ENCODE measurements at places on chromosomes 12 and 14.

GRCh38 chr12:53173085-53173715 lies 7.3 kb upstream of the ZNF740 start:
- no peak for DNase-seq

DNA sequence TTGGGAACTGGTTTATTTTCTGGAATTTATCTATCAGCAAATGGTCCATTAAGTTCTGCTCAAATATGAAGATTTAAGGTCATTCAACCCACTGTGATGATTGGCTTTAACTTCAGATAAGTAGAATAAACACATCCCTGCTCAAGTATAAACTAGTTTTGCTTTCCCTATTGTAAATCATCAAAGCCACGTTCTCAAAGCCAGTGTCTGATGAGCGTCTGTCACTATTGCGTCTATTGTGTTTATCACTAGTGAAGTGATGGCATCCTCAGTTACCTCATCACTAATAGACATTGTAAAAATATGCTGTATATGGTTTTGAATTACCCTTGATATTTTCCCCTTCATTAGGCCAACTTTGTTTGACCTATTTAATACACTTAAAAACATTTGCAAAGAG lies 351.3 kb downstream of the BCAT1 start:
- DNase-seq, result no peak

DNA sequence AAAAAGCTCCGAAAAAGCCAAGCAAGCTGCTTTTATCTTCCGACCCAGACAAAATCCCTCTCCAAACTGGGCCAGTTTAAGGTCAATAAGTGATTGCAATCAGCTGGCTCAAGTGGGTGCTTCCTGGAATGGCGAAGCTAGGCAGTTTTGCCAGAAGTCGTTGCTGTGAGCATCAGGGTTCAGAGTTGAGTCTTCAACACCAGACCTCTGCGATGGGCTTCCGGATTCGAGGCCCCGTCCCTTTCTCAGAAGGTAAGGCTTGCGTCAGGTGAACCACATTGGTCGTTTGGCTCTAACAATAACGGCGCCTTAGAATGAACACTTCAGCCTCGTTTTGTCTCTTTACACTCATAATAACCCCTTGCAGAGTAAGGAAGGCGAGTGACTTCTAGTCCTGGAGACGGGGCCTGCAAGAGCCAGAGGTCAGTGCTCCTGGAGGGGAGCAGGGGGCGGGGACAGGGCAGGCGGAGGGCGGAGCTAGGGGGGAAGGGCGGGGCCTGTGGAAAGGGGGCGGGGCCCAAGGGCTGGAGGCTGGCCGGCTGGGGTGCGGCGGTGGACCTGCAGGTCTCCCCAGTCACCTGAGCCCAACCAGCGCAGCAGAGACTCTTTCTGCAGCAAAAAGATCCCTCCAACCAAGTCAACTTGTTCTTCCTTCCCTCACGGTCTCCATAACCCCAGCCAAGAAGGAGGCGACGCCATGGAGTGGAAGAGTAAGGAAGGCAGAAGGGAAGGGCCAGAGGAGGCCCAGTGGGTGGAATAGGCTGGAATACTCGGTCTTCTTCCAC lies 34.0 kb upstream of the NFYB start:
- DNase-seq, result no peak

GRCh38 chr14:104355101-104356019 lies 217.0 kb downstream of the KIF26A start:
- no peak for DNase-seq

DNA sequence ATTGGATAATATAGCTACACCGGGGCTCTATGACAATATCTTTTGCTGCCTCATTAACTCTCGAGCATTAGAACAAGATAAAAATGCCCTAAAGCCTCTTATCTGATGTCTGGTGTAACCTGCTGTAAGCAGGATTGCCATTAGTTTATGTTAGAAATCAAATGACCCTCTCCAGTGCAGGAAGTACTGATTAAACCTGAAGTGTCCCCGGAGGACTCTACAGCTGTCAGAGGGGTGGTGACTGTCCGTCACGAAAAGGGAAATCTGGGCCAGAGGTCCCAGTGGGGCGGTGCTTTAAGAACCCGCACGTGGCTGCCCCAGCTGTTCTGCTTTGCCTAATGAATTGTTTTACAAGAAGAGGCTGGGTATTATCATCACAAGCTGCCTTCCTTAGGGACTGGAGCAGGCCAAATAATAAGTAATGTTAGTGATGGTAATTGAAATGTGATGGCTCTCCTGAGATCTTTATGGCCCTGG lies 55.7 kb downstream of the LIN52 start:
- no peak for DNase-seq

GRCh38 chr14:105055334-105055733 lies 9.9 kb downstream of the GPR132 start:
- DNase-seq, result no peak

- DNase-seq, result no peak
These were observed 12.4 kb downstream of the ST8SIA1 start for GRCh38 chr12:22322091-22322490.

DNA sequence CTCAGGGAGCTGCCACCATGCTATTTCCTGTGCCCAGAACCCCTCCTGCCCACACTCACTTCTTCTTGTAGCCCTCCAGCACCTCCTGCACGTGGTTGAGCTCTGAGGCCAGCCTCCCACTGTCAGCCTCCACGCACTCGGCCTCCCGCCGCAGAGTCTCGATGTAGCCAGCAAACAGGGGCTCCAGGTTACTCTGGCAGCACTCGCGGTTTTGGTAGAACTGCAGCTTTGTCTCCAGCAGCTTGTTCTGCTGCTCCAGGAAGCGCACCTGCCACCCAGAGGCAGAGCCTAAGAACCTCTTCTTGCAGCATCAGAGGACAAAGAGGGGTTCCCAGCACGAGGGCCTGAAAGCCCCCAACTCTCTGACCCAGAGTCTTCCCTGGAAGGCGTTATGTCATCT lies 2.1 kb downstream of the KRT83 start:
- DNase-seq, result no peak

DNA sequence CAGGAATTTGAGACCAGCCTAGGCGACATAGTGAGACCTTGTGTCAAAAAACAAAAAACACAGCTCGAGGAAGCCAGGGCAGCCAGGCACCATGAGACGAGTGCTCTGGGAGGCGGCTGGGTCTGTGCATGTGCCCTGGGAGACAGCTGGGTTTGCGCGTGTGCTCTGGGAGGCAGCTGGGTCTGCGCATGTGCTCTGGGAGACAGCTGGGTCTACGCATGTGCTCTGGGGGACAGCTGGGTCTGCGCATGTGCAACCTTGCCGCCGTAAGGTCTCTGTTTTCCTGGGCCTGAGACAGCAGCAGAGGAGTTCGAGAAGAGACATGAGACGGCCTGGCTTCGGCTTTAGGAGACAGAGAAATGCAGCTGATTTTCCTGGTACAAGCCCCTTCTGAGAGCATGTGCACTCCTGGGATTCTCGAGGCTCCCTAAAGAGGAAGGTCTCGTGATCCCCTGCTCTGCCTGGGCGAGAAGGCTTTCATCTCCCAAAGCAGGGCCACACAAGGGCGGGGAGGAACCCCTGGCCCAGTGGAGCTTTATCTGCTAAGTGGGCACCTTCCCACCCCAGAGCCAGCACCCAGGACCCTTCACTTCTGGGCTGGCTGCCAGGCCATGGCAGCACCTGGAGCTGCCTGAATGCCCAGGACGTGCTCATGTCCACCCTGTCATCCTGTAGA lies 3.5 kb upstream of the BDKRB1 start:
- no peak for DNase-seq

GRCh38 chr14:59507752-59508103 lies 23.4 kb downstream of the JKAMP start:
- DNase-seq, result no peak

GRCh38 chr14:39085933-39086332 lies 17.1 kb downstream of the SEC23A start:
- no peak for DNase-seq

DNA sequence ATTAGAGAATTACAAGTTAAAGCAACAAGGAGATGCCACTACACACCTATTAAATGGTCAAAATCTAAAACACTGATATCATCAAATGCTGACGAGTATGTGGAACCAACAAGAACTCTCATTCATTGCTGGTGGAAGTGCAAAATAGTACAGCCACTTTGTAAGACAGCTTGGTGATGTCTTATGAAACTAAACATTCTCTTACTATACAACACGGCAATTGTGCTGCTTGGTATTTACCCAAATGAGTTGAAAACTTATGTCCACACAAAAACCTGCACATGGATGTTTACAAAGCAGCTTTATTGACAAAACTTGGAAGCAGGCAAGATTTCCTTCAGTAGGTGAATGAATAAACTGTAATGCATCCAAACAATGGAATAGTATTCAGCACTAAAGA lies 3.2 kb downstream of the TMBIM4 start:
- no peak for DNase-seq

- DNase-seq, result no peak
These were observed 274.4 kb downstream of the FBXL14 start for GRCh38 chr12:1320021-1320420.

DNA sequence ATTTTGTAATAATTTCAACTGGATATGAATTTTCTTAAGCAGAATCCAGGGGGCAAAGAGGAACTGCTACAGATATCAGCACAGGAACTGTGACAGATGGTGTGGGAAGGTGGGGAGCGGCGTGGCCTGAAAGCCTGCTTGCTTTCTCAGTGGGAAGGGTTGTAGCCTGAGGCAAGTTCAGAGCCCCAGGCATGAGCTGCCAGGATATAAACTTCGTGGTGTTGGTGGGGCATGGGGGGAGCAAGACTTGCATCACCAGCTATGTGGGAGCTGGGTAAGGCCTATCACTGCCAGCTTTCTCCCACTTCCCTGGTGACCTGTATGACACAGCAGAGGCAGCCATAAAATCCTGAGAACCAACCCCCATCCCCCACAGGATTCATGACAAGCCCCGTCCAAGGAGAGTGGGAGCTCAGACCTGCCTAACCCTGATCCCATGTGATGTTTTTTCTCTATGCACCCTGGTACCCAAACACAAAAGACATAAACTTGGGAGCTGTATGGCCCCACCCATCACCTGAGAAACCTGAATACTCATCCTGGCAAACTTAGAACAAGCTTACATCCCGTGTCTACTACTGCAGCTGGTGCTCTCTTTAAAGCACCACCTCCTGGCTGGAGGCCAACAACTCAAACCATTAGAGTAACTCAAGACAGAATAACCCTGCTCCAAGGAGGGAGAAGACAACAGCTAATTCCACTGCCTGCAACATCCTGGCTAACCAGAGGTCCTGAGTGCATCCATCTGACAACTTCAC lies 16.5 kb downstream of the CLEC1A start:
- DNase-seq, result no peak

DNA sequence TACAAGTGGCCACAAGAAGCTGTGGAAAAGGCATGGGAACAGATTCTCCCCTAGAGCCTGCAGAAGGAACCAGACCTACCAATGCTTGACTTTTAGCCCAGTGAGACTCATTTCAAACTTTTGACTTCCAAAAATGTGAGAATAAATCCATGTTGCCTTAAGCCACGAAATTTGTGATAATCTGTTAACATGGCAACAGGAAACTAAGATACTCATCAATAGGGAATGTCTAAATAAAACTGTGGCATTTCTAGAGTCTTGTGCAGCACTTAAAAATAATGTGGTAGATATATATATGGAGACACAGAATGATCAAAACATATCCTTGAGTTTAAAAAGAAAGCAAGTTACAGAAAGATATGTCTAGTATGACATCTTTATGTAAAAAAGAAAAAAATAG lies 12.0 kb downstream of the HECTD4 start:
- DNase-seq, result no peak

DNA sequence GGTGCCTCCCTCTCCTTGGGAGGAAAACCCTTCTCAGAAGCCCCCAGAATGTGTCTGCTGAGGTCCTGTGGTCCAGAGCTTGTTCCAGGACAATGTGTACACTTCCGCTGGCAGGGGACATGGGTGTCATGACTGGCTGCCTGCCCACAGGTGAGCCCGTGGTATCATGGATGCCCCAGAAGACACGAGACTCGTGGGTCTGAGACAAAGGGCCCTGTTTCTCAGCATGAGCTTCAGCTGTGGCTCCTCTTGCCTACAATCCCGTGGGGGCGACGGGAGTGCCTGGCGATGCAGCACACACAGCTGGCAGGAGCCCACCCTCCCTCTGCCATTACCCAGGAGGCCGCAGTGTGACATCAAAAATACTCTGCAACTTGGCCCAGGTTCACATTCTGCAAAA lies 7.0 kb downstream of the TMEM121 start:
- no peak for DNase-seq

GRCh38 chr12:107091989-107092641 lies 1.2 kb downstream of the CRY1 start:
- DNase-seq, result no peak

DNA sequence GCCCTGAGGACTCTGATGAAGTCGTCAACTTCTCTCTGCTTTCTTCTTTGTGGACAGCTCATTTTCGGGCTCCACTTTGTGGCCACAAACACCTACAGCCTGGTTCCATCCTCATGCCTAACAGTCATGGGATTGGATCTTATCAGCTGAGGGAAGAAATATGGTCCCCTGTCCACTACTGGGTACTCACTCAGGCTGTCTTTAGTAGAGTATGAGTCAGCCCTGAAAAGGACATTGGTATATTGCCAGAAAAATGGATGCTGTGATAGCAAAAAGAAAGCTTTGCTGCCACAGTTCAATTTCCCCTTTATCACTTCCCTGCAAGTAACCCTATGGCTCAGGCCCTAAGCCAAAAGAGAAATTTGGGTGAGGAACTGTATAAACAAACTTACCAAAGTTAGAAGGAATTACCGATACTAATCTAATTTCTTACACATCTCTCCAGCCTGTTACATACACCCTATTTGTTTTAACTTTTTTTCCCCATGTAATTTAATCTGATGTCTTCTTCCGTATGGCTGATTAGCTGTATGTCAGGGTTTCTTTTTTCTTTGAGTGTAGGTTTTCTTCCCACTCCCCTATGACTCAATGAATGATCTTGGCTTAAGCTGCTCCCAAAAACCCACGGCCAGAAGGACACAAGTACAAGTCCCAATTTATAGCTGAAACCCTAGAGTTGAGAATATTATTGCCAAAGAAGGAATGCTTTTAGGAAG lies 29.1 kb downstream of the MTHFD1 start:
- no peak for DNase-seq

DNA sequence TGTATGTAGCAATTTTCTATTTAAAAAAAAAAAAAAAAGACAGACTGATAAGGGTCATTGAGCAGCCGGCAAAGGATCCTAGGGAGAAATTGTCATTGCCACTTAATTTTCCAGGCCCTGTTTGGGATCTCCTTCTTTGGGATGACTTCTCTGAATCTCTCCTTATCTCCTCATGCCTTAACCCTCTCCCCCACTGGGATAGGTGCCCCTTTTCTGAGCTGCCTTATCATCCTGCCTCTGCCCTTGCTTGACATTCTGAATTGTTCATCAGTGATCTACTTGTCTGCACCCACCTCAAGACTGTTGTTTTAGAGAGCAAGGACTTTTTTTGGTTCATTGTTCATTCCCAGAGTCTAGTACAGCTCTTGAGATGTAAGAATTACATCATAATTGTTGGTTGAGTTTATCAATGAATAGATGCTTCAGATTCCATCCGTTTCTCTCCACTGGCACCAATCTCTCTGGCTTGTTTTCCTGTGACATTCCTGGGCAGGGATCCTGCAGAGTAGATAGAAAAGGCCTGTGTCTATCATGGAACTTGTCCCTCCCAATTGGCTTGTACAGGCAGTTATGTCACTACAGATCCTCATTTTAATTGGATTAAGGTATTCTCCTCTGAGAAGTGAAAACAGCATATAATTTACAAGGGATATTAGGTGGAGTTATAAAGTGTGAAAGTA lies 42.6 kb downstream of the SOCS2 start:
- DNase-seq, result no peak

- DNase-seq, result no peak
These were observed 21.1 kb downstream of the RASSF8 start for GRCh38 chr12:25979563-25979962.

Data from activated naive CD8-positive, alpha-beta T cell treated with anti-CD3 and anti-CD28 coated beads, Interleukin-2, amount 50 U/mL, for 24 hours (primary cell).